Right ventricle myocardium superior (tissue), 1 donor: ENCODE measurements at places on chromosomes 5 and 9. TPM values are rescaled to one million over a fixed set of nuclear protein-coding genes. Genes with fewer than 3 reads are reported as not detected.

- DNase-seq = no peak
These were observed 13.4 kb downstream of the OXCT1 start for GRCh38 chr5:41856644-41857491.

- DNase-seq = no peak
These were observed 9.2 kb upstream of the SHROOM1 start for GRCh38 chr5:132839426-132840301.

DNA sequence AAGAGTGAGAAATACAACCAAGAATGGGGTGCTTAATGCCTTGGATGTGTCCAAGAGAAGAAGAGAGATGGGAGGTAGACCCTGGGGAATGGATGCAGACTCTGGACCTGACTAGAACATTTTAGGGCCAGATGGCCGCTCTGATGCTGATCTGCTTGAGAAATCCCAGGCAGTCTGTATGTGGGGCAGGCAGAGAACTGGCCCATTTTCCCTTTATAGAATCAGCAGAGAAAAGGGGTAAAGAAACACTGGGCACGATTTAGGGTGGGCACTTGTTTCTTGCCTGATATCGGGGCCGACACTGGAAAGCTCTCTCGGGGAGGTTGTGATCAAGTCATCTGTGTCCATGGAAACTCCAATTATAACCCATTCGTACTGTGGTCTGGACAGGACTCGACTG is 118.5 kb upstream of the FSTL4 start:
- DNase-seq = no peak

Gene RASGEF1C
- total RNA-seq = 0.59 TPM

Gene ARSB
- 9.7 TPM for total RNA-seq

Gene HAPLN1
- total RNA-seq = 0.32 TPM

GRCh38 chr5:112693301-112693700 is 44.4 kb upstream of the APC start:
- no peak for DNase-seq

DNA sequence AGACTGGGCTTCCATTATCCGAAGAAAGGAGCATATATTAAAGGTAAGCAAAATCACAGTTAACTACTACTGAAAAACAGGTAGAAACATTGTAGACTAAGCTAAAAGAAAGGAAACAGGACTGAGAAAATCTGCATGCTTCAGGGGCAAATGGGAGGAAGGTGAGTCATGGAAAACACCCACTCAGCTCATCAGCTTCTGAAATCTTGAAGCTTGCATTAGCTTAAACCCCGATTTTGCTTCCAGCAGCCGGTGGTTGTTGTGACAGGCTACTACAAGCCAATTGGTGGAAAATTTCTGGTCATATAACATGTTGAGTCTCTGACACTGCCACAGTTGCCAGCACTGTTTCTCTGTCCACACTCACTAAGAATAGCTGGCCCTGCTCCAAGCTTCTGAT is 179.6 kb upstream of the PUM3 start:
- no peak for DNase-seq

Gene PTTG1
- 1.6 TPM for total RNA-seq

Gene TLX3
- not detected for total RNA-seq

DNA sequence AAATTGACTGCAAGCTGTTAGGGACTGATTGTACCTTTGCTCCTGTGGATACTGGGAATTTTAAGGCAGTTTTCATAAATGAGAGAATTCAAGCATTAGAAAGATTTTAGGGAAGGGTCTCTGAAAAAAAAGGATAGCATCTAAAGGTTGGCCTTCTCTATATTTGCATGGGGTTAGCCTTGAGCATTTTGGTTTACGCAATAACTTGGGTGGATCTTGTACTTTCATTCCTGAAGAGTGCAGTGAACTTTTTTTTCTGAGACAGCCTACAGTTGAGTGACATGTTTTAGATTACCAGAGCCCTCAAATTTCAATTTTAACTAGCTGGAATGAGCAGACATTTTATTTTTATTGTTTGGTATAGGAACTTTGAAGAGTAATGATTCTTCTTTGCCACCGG is 91.6 kb upstream of the NR3C1 start:
- DNase-seq = no peak

GRCh38 chr9:78031893-78032729 is 500 bp upstream of the GNAQ start:
- DNase-seq = peak; percentile 94

- DNase-seq = no peak
These were observed 38.0 kb downstream of the ZNF622 start for GRCh38 chr5:16427587-16427986.

- no peak for DNase-seq
These were observed 2.2 kb downstream of the NAA35 start for GRCh38 chr9:85942913-85943709.

Gene C5orf47
- total RNA-seq = not detected

DNA sequence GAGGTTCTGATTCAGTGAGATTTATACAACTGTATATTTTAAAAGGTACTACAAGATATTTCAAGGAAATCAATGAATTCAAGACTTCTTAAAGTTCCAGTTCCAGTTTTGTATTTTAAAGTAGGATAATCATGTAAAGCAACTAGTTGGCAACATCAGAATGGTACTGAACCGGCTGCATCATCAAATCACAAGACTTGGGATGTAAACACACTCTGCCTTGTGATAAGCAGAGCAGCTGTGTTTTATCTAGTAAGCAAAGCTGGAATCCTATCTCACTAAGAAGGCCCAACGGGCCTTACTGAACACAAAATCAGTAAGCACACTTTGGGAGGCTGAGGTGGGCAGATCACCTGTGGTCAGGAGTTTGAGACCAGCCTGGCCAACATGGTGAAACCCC is 327.2 kb upstream of the NREP start:
- no peak for DNase-seq

DNA sequence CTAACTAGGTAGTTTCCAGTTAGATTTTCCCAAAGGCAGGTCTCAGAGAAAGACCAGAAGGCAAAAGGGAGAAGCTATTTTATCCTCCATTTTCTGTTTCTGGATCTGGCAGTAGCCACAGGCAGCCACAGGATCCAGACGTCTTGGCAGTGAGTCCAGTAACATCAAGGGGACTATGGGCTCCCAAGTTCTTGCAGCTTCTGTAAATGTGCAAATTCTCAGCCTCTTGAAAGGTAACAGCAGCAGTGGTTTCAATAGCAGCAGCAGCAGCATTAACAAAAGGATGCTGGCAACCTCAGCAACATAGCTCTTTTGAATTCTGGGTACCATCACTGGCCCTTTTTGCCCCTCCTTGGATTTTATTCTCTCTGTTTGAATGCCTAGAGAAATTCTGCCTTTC is 27.1 kb upstream of the IL33 start:
- DNase-seq = no peak

GRCh38 chr9:134560654-134561053 is 80.9 kb upstream of the COL5A1 start:
- DNase-seq = peak; percentile 17

GRCh38 chr5:74145951-74146350 is 494.6 kb downstream of the ENC1 start:
- DNase-seq = no peak

DNA sequence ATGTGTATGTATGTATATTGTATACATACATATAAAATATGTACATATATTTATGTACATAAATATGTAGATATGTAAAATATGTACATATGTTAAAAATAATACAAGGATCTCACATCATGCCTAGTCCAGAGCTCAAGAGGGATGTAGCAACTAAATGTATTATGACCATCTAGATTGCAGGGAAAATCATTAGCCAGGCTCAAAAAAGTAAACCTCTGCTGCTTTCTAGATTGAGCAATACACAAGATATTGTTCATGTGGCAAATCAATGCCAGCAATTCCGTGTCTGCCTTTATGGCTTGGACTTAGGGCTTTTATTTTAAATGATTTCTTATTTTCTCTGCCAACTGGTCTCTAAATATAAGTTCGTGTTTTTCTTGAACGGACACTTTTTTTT is 65.2 kb downstream of the RAI14 start:
- DNase-seq = no peak

DNA sequence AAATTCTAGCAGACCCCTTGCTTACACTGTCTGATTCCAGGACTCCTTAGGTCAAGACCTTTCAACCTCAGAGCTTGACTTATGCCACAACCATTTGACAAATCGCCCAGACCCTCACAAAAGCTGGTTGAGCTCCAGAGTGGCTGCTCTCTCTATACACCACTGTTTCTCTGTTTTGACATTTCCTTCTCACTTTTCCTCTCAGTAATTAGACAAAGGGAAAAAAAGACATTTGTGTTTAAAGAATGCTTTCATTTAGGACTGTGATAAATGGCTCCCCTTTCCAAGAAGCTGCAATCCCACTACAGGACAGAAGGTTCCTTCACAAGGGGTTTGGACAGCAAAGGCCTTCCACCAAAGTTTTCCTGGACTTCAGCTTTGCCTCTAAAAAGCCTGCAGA is 601.3 kb downstream of the NR2F1-AS1 start:
- no peak for DNase-seq

Gene LEAP2
- 1.0 TPM for total RNA-seq

DNA sequence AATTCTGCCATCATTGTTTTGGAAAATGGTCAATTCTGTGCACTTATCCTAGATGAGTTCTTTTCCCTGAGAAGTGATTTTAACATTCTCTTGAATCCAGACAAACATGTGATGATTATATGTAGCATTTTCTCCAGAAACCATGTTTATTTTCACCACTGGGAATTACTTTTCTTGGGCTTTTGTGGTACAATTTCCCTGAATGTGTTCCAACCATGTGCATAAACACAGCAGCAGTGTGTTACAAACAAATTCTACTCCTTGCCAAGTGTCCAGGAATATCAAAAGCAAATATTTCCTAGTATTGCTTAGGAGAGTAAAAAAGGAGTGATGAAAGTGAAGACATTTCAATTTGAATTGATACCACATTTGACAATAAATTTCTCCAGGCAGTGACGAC is 50.4 kb downstream of the NXNL2 start:
- DNase-seq = no peak

DNA sequence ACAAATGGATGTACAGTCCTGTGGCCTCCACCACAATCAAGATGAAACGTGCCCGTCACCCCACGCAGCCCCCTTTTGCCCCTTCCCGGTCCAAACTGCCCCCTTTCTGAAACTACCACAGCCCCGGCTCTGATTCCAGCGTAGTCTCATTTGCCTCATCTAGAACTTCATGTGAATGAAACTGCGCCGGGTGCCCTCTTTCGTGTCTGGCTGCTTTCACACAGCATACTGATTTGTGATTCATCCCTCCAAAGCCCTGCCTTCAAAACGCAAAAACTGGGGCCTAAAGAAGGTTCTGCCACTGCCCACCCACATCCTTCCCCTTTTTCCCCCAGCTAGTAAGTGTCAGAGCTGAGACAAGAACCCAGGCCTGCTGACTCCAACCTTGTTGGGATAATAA is 31.5 kb upstream of the NCS1 start:
- DNase-seq = no peak

Gene KIF24
- total RNA-seq = 0.56 TPM

DNA sequence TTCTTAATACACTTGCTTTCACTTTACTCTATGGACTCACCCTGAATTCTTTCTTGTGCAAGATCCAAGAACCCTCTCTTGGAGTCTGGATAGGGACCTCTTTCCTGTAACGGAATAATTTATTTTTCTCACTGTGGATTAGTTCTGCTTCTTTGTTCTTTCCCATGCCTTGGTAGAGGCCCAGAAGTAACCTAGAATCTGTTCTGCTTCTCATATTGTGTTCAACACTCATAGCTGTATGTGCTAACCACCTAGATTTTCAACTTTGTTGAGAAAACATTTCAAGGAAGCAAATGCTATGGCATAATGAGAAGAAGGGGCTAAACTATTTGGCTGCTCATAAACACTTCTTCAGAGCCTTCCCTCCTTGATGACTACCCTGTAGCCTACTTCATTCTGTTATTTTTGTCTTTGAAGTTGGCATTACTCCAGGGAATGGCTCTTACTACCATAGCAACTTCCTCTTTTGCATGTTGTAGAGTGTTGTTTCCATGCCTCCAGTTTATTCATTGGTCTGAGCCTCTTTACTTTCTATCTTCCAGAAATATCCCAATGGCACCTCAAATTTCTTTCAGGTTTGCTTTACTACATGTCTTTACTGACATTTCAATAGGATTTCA is 74.3 kb downstream of the KIAA0825 start:
- no peak for DNase-seq

Gene TTC23L
- not detected for total RNA-seq

DNA sequence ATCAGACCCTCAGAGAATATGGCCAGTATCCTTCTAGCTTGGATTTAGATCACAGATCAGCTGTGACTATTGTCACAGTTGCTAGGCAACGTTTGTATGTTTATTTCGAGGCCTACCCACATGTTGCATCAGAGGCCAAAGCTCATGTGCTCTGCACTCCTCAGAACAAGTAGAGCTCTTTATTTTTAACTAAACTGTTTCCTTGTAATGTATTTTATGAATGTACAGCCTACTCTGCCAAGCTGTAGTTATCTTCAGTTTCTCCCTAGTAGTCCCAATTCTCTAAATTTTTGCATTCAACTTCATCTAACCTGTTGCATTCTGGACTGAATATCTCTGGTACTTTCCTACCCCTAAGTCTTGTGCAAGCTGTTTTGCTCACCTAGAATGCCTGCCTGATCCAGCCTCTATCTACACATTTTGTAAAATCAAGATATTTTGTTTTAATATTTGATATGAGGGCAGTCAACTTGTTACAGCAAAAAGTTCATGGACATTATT is 52.8 kb downstream of the CAST start:
- no peak for DNase-seq

DNA sequence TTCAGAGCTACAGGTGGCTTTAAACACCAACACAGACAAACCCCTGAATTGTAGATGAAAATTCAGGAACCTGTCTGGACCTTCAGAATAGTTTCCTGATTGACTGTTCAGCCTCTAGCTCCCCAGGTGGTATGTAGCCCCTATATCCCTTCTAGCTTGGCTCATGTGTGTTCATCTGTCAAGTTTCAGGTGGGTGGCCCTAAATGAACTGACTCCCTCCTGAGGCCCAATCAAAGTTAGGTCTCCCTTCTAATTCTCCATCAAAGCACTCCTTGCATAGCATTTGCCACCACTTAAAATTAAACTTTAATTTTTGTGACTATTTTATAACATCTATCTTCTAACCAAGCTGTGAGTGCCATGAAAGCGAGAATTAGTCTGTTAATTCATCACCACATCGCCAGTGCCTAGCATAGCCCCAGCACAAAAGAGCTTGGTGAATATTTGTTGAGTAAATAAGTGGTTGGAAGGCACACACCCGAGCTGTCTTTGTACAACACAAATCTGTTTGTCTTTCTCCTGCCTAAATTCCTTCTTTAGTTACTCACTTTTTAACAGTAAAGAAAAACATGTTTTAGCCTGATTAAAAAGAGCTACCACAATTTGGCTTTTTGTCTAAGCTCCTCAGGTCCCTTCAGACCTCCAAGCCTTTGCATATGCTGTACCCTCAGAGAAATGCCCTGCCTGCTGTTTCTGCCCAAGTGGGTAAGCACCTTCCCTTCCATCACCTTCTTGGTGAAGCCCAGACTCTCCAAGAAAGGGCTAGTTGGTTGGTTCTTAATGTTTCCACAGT is 138.1 kb upstream of the HMHB1 start:
- no peak for DNase-seq

GRCh38 chr9:121976751-121977150 is 116.4 kb downstream of the TTLL11 start:
- DNase-seq = no peak

Gene BARHL1
- total RNA-seq = not detected

Gene IL17B
- not detected for total RNA-seq
